Activated CD4-positive, alpha-beta T cell treated with anti-CD3 and anti-CD28 coated beads, Interleukin-2, amount 50 U/mL, for 24 hours (primary cell): ENCODE measurements at places on chromosomes 7 and 10.

DNA sequence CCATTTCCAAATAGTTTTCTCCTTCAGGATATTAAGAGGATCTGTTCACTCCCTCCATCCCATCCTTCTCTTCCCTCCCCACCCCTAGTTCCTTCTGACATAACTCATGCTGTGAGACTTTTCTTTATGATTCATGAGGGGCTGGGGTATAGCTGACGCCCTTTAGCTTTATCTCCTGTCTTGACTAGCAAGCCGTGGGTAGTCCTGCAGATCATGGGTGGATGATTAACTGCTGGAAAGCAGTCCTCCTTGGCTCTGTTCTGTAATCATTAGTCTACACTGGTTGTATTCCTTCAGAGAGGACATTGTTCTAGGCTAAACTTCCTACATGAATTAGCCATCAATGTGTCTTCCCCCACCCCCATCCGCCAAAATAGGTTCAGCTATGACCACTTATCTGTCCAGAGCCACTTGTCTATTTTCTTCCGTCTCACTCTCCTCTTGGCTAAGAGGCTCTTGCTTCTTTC lies 135.4 kb downstream of the LRRC4 start:
- DNase-seq, result no peak

DNA sequence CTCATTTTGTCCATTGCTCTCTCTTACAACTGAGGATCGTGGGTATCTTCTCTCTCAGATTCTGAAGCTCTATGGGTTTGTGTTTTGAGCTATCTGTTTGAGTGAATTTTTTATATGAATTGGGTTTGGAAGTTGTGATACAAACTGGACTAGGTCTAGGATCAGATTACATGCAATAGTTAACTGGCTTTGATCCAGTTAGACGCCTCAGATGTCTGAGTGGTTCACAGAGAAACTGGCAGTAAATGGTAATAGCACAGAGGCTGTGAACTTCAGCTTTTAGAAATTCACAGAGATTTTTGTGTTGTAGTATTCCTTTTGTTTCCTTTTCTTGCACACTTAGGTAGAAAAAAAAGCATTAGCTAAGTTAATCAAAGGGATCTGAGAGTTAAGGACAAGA lies 12.7 kb upstream of the DNMBP start:
- no peak for DNase-seq

DNA sequence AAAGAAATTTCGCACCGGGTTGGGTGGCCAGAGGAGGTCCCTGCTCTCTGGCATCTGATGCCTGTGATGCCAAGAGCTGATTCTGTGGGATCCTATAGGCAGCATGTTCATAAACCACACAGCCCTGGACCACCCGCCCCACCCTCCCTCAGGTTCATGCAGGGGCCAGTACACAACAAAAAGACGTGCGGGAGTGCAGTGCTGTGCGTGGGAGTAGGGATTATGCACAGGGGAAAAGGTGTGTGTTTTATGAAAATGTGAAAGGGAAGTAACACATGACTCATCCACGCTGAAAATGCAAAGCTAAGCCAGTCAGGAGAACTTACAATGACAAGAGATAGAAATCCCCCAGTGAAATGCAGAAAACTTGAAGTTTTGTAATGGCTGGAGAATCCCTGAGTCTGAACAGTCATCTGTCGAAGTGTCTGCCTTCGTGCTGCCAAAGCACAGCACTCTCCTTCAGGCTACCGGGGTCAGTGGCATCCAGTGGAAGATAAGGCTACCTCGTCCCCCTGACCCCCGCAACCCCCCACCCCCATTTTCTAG lies 1.1 kb downstream of the KIAA1217 start:
- peak; percentile 52 for DNase-seq

- no peak for DNase-seq
Observed at GRCh38 chr10:99685597-99685967, 26.3 kb downstream of the ENTPD7 start.

DNA sequence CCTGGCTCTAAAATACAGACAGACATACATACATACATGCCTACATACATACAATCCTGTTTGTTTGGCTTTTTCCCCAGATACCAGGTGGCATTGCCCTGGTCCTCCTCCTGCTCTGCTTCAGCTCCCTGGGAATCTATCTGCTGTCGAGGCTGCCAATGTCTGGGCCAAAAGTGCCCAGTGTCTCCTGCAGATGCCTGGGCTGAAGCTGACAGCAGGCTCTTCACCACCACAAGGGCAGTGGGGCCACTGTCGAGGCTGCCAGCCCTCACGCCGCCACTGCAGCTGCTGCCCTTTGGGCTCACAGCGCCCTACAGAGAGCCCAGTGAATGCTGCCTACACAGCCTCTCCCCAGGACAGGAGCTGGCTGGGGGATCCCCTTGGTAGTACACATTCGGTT lies 18.0 kb upstream of the STN1 start:
- DNase-seq, result no peak

DNA sequence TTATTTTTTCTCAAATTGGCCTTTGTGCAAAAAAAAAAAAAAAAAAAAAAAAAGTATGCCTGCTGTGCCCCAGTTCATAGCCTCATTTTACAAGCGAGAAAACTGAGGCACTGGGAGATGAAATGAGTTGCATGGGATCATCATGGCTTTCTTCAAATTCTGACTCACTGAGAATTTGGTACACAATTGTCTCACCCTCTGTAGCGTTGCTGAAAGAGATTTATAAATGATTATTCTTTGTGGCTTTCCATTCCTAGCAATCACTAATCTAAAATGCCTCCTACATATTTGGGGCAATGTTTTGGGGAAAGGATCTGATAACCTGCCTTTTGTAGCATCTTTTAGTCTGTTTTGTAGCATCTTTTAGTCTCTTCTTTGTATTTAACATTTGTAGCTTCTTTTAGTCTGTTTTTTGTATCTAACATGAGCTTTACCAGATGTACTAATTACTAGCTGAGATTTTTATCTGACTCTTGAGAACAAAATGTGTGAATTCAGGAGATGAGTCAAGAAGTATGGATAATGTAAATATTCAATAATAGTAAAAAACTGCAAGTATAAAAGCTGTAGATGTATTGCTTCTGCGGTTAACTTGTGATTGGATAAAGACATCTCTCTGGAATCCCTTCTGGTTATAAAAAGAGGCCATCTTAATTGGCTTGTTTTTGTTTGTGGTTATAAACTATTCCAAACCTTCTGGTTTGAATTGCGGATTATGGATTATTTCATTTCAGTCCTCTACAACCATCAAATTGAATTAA lies 161.4 kb downstream of the ARID5B start:
- DNase-seq, result no peak

DNA sequence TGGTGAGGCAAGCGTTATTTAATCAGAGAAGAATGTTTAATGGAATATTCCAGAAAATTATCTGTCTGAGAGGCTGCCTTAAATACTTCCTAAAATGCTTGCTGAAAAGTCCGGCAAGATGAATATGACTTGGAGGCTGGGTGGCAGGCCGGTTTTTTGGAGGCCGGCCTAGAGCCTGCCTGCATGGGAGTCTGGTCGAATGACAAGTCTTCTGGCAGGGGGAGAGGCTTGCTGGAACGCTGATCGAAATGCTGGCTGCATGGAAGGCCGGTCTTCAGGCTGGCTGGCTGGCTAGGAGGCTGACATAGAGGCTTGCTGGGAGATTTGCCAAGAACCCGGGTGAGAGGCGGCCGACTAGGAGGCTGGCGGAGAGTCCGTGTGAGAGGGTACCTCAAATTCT lies 135.7 kb downstream of the OR13A1 start:
- DNase-seq, result no peak

DNA sequence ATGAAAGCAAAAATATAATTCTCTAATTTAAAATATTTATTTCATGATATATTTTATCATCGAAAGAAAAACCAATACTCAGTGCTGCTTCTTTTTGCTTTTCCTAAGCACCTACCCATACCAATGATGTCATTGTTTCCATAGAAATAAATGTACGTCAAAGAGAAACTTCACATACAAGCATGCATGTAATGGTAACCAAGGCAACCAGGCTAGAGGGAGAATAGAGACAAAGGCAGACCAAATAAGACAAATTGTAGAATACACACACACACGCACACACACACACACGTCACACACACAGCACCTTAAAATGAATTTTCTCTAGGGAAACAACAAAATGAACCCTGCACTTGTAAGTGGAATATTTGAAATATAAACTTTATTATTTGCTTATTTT lies 75.5 kb downstream of the MACC1 start:
- DNase-seq, result no peak

DNA sequence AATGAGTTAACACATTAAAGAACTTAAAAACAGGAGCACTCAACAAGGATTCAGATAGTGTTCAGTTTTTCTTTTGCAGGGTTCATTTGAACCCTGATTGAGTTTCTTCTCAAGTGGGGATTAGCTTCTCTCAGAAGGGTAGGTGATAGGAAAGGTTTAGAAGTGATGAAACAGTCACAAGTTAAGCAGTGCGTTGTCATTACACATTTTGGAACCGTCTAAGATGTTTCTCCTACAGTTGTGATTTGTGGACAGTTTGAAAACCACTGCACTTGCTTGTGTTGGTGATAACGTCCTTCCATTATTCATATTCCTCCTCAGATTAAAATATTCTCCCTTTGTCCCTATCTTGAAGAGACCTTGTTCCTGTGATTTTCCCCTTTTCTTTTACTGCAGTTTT lies 2.7 kb downstream of the STMP1 start:
- DNase-seq, result no peak

GRCh38 chr7:95859429-95859828 lies 87.1 kb downstream of the DYNC1I1 start:
- no peak for DNase-seq

GRCh38 chr10:79022565-79023230 lies 46.1 kb upstream of the ZMIZ1 start:
- no peak for DNase-seq

- DNase-seq, result no peak
Observed at GRCh38 chr7:112495156-112495788, 14.5 kb downstream of the LSMEM1 start.

DNA sequence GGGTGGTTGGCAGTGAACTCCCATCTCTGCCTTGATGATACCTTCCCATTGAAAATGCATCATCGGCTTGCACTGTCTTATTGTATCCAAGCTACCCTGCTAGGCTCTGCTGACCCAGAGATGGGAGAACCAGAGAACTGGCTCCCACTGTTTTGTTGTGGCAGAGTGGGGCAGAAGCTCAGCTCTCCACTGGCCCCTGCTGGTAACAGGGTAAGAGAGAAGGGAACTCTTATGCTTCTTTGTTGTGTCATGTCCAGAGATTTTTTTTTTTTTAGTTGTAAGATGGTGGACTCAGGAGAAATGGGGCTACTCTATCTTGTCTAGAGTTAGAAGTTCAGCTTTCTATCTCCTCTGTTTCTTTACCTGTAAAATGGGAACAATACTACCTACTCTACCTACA lies 100.5 kb upstream of the SDK1 start:
- DNase-seq, result no peak

DNA sequence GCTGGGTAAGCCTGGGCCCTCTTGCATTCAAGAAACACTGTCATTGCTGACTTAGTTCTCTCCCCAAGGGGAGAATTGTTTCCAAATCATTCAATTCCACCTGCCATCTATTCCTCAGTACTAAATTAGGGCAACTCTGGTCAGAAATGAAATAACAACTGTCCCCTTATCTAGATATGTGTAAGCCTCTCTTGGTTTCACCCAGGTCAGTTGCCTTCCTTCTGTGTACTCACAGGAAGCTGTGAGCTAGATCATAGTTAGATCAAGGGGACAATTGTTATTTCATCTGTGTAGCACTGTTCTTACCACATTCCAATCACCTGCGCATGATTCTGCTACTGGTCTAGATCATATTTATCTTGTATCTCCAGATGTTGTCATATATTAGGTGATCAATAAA lies 483.0 kb upstream of the SORCS1 start:
- DNase-seq, result no peak
